Thyroid gland (tissue), 4 donors: ENCODE measurements at places on chromosomes 5 and 9. TPM values are rescaled to one million over a fixed set of nuclear protein-coding genes. Genes with fewer than 3 reads are reported as not detected.

Gene F2RL1
- 14.9 TPM for total RNA-seq

Gene AFAP1L1
- 15.9 TPM for total RNA-seq

Gene TLX3
- total RNA-seq: not detected

Gene NUTM2F
- total RNA-seq: not detected

Gene MARCOL
- not detected for total RNA-seq

DNA sequence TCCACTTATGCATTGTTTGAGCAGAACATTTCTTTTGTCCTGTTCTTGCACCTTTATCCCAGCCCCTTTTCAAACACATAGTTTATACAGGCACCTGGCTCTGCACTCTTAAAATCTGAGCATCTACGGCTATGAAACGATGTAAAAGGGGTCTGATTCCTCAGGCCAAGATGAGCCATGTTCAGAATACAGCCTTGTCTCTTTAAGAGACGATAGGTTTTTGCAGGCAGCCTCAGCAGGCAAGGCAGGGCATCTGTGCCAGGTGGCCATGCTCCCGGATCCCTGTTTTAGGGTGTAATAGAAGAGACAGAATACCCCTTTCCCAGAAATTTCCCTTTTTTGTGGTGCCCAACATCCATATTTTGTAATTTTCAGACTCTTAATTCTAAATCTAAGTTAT lies 89.1 kb upstream of the NFIB start:
- no peak for DNase-seq
- no peaks in the 10 kb centered on the region for H3K27me3 ChIP-seq
- H3K4me3 ChIP-seq: no peak overlapping the region
- H3K27ac ChIP-seq: no peak overlapping the region

GRCh38 chr5:102498271-102499034 lies at the start of gene SLCO6A1:
Gene SLCO6A1 (minus strand): TSS chr5:102499001. CDS start chr5:102498844, 157 bp downstream.
- H3K36me3 ChIP-seq: no peaks in the 10 kb centered on the region
- no peaks in the 10 kb centered on the region for H3K27me3 ChIP-seq
- no peaks in the 10 kb centered on the region for H3K4me1 ChIP-seq
- no peak within 1 kb of the TSS for H3K27ac ChIP-seq

GRCh38 chr5:83559118-83559785 lies 87.7 kb downstream of the VCAN start:
- DNase-seq: no peak
- peaks cover 8% of the 10 kb centered on the region for H3K4me1 ChIP-seq
- no peak overlapping the region for H3K4me3 ChIP-seq
- no peak overlapping the region for H3K27ac ChIP-seq

- no peaks in the 10 kb centered on the region for H3K27me3 ChIP-seq
- H3K4me3 ChIP-seq: no peak within 1 kb of the TSS
- no peaks in the 10 kb centered on the region for H3K36me3 ChIP-seq
- no peak within 1 kb of the TSS for H3K27ac ChIP-seq
- DNase-seq: peak; percentile 53
These were observed at the start of gene PCDHB5 for GRCh38 chr5:141135030-141135717. Gene PCDHB5 (plus strand): TSS chr5:141135206. CDS start chr5:141135435, 229 bp downstream.

DNA sequence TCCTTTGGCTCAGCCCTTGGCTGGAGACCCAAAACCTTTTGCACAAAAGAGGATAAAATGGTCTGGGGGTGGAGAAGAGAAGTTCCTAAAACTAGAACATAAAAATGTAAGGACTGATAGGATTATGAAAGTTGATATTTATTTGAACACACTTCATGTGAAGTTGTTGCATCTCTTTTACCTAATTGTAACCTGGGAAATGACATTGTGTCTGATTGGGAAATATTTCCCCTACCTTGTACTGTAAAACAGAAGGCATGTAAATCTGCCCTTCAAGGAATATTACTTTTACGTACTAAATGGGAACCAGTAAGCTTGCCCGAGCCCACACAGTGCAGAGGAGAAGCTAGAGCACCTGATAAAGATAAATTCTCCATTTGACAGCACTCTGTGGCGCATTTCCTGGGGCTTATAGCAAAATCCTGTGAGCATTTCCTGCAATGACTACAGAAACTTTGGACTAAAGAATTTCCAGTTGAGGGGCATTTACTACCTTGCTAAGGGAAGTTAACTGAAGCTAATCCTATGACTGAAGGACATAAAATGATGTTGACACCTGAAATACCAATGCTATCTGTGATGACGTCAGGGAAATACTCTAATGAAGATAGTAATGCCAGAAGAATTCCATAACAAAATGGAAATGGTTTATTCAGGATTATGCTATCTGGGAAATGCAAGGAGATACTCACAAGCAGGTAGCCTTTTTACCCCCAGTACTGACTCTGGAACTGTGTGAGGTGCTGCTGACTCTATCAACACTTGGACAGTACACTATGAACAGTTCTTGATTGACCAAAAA lies 78.3 kb upstream of the LIFR start:
- no peak overlapping the region for H3K27ac ChIP-seq
- peaks cover 20% of the 10 kb centered on the region for H3K4me1 ChIP-seq
- H3K27me3 ChIP-seq: no peaks in the 10 kb centered on the region
- no peak for DNase-seq
- H3K36me3 ChIP-seq: no peaks in the 10 kb centered on the region

DNA sequence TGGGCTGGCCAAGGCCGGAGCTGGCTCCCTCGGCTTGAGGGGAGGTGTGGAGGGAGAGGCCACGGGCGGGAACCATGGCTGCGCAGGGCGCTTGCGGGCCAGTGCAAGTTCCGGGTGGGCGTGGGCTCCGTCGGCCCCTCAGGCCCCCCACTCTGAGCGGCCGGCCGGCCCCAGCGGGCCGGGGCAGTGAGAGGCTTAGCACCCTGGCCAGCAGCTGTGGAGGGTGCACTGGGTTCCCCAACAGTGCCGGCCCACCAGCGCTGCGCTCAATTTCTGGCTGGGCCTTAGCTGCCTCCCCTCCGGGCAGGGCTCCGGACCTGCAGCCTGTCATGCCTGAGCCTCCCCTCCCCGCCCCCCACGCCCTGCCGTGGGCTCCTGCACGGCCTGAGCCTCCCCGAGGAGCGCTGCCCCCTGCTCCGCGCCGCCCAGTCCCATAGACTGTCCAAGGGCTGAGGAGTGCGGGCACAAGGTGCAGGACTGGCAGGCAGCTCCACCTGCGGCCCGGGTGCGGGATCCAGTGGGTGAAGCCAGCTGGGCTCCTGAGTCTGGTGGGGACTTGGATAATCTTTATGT lies 184.2 kb downstream of the ATPSCKMT start:
- no peaks in the 10 kb centered on the region for H3K27me3 ChIP-seq
- no peak overlapping the region for H3K27ac ChIP-seq
- H3K36me3 ChIP-seq: no peaks in the 10 kb centered on the region
- no peak overlapping the region for H3K4me3 ChIP-seq
- H3K4me1 ChIP-seq: no peaks in the 10 kb centered on the region

DNA sequence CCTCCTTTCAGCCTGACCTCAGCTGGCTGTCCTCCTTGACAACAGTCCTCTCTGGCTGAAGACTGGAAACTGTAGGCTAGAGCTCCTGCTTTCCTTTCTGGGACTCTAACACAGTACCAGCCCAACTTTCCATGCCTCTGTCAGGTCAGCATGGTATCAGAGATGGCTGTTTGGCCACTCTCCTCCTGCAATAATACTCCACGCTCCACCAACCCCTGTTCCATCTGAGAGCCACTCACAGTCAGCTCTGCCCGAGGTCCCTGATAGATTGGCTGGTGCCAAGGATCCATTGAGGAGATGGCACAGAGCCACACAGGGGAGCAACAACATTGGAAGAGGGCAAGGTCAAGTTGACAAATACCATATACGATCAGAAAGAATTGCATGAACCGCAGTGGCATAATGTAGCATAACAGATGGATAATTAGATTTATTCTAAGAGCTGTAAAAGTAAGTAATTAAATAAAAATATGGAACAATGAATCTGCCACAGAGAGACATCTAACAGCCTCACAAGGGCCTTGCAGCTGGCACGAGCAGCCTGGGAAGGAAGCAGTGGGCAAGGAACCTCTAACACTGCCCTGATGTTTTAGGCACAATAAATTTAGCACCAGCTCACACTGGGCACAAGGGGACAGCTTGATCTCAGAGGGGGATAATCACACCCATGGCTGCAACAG lies 94.3 kb upstream of the LRRTM2 start:
- no peaks in the 10 kb centered on the region for H3K27me3 ChIP-seq
- H3K36me3 ChIP-seq: no peaks in the 10 kb centered on the region
- peak overlapping the region; percentile 47 for H3K27ac ChIP-seq
- peaks cover 52% of the 10 kb centered on the region for H3K4me1 ChIP-seq

GRCh38 chr9:112203536-112203935 lies 28.4 kb upstream of the SUSD1 start:
- H3K27ac ChIP-seq: no peak overlapping the region
- H3K36me3 ChIP-seq: no peaks in the 10 kb centered on the region
- H3K27me3 ChIP-seq: no peaks in the 10 kb centered on the region
- H3K4me3 ChIP-seq: no peak overlapping the region
- DNase-seq: no peak

DNA sequence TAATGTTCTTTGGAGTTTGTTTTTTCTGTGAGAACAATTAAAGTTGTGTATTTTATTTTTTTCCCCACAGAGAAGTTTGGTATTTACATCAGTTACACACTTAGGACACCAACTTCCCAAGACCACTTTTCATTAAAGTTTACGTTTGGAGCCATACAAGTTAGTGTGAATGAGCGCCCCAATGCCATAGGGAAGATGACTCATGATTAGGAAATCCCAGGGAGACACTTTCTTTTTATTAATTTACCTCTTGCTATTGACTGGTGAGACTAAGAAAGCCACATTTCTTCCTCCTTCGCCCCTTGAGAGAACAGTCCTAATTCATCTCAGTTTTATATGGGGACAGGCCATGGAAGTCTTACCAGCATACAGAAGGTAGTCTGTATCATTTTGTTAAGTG lies 57.1 kb downstream of the EDIL3 start:
- no peak overlapping the region for H3K27ac ChIP-seq
- no peak for DNase-seq
- no peaks in the 10 kb centered on the region for H3K36me3 ChIP-seq
- H3K4me3 ChIP-seq: no peak overlapping the region
- H3K4me1 ChIP-seq: no peaks in the 10 kb centered on the region

DNA sequence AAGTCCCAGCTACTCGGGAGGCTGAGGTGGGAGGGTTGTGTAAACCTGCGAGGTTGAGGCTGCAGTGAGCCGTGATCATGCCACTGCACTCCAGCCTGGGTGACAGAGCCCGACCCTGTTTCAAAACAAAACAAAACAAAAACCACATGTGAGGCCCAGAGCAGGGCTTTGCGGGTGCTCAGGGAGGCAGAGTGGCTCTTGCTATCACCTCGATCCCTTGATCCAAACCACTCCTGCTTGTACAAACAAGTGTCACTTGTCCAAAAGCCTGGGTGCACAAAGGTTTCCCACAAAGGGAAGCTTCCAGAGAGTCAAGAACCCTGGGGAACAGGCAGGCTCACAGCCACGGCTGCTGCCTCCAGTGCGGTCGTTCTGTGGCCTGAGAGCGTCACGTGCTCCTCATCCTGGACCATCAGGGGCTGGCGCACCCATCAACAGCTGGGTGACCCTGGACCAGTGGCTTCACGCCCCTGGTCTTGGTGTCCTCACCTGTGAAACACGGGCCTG lies 162.7 kb downstream of the C9orf50 start:
- DNase-seq: peak; percentile 85
- H3K36me3 ChIP-seq: no peaks in the 10 kb centered on the region
- H3K4me3 ChIP-seq: no peak overlapping the region
- peaks cover 39% of the 10 kb centered on the region for H3K4me1 ChIP-seq
- no peaks in the 10 kb centered on the region for H3K27me3 ChIP-seq
- H3K27ac ChIP-seq: peak overlapping the region; percentile 92

GRCh38 chr5:66149950-66150349 lies 5.8 kb downstream of the SREK1 start:
- no peak overlapping the region for H3K4me3 ChIP-seq
- no peaks in the 10 kb centered on the region for H3K27me3 ChIP-seq
- H3K36me3 ChIP-seq: no peaks in the 10 kb centered on the region
- DNase-seq: no peak
- H3K4me1 ChIP-seq: peaks cover 27% of the 10 kb centered on the region

DNA sequence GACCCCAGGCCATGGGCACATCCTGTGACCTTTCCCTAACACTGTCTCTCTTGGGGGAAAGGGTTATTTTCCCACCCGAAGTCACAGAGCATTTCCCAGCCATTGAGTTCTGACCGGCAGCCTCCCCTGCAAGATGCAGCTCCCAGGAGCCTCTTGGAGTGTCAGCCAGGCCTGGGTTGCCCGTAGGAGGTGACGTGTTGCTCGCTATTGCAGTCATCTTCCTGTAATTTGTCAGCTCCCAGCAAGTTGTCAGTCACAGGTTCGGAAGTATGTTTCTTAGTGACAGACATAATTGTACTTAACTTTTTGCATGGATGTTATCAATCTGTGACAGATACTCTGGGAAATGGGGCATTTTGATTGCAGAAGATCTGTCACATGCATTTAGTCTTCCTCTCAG lies 74.5 kb downstream of the MVB12B start:
- no peak overlapping the region for H3K27ac ChIP-seq
- H3K27me3 ChIP-seq: no peaks in the 10 kb centered on the region
- H3K4me1 ChIP-seq: no peaks in the 10 kb centered on the region
- H3K36me3 ChIP-seq: peaks cover 8% of the 10 kb centered on the region

GRCh38 chr5:172110921-172111851 lies 76.8 kb downstream of the STK10 start:
- H3K4me1 ChIP-seq: peaks cover 4% of the 10 kb centered on the region
- no peaks in the 10 kb centered on the region for H3K27me3 ChIP-seq
- H3K36me3 ChIP-seq: no peaks in the 10 kb centered on the region
- H3K27ac ChIP-seq: peak overlapping the region; percentile 35
- no peak overlapping the region for H3K4me3 ChIP-seq

GRCh38 chr5:153122403-153122802 lies 368.1 kb upstream of the GRIA1 start:
- DNase-seq: no peak
- no peak overlapping the region for H3K4me3 ChIP-seq
- no peaks in the 10 kb centered on the region for H3K27me3 ChIP-seq
- no peaks in the 10 kb centered on the region for H3K4me1 ChIP-seq
- H3K27ac ChIP-seq: no peak overlapping the region

GRCh38 chr5:127313379-127313778 lies 22.8 kb downstream of the MEGF10 start:
- no peak overlapping the region for H3K27ac ChIP-seq
- H3K27me3 ChIP-seq: no peaks in the 10 kb centered on the region
- no peak overlapping the region for H3K4me3 ChIP-seq
- DNase-seq: no peak
- H3K4me1 ChIP-seq: no peaks in the 10 kb centered on the region
- no peaks in the 10 kb centered on the region for H3K36me3 ChIP-seq

DNA sequence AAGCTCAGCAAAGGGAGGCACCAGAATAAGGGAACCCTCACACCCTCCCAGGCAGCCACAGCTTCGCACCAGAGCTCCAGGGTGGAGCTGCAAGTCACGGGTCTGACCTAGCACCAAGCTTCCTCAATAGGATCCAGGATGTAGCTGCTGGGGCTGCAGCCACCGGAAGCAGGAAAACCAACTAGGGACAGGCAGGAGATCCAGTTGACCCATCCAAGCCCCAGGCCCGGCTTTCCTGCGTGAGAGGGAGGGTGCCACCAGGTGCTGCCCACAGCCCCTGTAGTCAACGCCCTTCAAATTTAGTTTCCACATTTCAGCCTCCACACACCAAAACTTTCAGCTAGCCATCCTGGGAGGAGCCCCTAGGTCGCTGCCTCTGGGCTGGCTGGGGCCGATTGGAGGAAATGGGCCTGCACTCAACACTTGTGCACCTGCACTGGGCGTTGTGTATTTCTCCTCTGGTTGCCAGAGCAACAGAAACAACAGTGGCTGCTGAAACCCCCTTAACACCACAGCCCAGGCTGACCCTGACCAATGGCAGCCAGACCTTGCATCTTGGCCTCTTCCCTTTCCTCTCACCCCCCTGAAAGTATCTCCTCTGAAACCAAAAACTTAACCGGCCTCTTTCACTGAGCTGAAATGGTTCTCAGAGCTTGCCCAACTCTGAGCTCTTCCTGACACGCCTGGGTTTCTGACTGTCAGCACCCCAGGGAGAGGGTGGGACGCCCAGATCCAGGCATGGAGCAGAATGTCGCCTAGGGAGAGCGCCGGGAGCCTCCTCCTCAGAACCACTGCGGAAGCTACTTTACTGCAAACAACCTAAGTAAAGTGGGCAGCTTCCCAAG lies 226.5 kb upstream of the MAP3K1 start:
- H3K27me3 ChIP-seq: no peaks in the 10 kb centered on the region
- peak; percentile 9 for DNase-seq
- H3K4me1 ChIP-seq: peaks cover 15% of the 10 kb centered on the region
- no peak overlapping the region for H3K4me3 ChIP-seq
